ENCODE measurements at places on chromosomes 7 and 10.

DNA sequence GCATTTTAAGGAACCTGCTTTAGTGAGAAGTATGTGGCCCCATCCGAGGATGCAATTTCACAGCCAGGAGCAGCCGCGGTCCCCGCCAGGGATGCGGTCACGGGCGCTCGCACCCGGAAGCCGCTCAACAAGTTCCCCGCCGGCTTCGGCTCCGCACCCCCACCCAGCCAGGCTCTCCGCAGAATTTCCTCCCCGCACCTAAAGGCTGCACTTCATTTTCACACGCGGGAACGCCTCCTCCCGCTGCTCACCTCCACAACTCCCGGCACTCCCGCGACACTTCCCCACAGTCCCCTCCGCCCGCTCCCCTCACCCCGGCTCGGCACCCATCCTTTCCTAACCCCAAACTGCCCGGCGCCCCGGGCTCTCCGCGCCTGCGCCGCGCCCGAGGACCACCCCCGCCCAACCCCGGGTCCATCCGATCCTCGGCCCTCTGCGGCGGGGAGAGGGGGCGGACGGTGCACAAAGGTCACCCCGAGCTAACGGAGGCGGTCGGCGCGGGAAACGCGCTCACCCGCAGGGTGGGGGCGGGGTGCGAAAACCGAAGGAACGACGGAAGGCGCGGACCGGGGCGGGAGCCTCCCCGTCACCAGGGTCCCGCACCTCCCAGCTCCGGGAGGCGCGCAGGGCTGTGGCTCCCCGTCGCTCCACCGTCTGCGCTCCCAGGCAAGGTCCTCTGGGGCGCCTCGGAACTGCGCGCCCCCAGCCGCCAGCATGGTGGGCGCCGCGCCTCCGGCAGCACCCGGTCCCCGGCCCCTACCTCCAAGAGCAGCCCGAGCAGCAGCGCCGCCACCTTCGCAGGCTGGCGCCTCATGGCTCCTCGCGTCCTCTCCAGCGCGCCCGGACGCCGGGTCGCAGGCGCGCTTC is 558 bp downstream of the VOPP1 start:
- no peak for DNase-seq

- DNase-seq: no peak
Measured at GRCh38 chr7:102992509-102992937, 79.7 kb downstream of the LRRC17 start.

DNA sequence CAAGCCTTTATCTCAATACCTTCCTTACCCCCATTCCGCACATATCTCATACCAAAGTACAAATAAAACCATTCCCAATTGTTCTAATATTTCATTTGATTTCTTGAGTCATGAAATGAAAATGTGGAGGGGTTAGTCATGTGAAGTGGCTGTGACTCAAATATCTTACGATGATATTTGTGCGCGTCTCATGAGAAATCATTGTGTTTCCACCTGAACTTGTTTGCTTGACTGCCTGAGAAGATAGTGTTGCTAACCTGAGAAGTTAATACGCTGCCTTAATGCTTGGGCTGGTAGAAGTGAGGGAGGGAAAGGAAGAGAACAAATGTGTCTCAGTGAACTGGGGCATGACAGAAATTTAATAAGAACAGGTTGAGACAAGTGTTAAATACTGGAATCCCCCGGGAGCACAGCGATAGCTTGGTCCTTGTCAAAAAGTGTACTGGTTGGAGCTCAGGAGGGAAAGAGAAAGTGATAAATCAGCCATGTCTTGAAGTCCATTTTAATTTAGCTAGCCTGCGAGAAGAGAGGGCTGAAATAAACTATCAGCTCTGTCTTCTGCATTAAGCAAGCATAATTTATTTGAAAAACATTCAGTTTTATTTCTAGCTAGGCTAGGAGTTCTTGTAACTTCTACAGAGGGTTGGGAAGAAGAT is 7.2 kb upstream of the EPHA1 start:
- DNase-seq: no peak

DNA sequence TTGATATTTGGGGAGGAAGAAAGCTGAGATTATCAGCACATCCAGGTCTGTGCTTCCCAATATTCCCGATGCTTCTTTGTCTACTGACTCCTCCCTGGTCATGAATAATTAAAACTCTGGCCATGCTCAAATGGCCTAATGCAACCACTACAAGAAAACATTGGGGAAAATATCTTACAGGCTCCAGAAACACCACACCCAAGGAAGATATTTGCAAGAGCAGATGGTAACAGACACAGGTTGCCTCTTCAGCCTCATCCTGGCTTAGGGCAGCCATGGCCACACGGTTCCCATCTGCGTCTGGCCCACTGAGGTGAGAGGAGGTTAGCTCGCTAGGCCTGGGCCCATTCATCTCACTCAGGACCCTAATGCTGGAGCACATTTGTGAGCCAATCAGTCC is 108.4 kb upstream of the SDK1 start:
- DNase-seq: no peak

DNA sequence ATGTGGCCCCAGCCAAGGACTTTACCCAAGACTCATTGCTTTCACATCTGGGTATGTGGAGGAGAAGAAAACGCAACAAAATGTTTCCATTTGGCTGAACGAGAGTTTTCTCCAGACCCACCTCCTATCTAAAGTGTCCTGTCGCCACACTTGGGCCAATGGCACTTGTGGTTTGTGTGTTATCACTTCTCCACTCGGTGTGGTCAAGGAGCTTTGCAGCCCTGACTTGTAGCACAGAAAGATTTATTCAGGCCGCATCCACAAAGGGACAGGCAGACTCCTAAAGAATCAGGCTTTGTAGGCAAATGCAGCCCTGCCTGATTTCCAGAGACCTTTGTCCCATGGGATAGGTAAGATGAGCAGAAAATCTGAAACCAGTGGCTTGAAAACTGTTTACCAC is 12.8 kb upstream of the LRRC4 start:
- no peak for DNase-seq

DNA sequence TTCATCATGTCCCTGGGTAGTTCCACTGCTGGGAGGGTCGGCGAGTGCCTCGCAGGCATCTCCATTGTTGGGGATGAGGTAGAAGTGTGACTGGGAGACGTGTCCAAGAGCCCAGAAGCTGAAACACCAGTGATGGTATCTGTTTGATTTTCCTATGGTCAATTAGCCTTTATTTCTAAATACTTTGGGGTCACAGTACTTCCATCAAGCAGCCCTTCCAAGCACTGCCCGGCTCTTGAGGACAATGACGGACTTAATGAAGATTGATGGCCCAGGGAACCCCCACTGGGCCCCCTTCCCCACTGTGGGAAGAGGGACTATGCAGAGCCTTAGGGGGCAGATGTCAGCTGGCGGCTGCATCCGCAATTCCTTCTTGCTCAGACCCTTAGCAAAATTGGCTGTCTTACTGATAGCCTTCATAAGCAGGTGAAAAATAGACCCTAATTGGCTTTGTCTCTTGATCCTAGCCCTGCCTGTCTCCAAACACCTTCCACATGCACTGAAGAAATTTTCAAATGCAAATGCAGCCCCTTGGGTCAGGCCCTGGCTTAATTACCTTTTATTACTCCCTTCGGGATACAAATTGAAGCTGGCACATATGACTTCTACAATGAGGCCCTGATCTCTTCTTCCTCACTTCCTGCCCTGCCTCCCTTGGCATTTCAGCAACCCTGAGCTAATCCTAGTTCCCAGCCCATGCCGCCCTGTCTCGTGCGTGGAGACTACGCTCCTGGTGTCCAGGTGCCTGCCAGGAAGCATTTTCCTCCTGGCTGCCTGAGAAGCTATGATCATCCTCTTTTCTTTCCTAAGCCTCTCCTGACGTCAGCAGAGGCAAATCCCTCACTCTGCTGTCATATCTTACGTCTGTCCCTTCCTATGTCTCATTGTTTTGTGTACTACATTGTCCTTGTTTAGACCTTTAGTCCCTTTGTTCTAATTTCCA is 124.5 kb upstream of the GDF10 start:
- DNase-seq: no peak

- DNase-seq: no peak
Measured at GRCh38 chr10:33235951-33236350, 98.5 kb downstream of the NRP1 start.
